ENCODE measurements at places on chromosomes 1 and 21.

DNA sequence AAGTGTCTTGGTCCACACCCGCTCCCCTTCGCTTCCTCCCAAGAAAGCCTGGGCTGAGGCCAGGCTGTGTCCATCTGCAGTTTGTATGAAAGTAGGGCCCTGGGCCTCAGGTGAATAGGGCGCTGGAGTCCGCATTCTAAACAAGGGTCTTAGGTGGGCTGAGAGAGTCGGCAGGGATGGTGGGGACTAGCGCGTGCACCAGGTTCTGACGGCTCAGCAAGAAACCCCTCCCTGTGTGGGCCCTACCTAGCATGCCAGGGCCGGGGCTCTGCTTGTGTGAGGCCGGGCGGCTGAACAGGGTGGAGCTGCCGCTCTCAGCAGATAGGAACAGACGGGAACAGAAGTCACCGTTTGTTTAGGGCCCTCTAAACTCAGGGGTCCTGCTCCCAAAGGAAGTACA lies 1.7 kb downstream of the ACTRT2 start:
- no peak for DNase-seq

DNA sequence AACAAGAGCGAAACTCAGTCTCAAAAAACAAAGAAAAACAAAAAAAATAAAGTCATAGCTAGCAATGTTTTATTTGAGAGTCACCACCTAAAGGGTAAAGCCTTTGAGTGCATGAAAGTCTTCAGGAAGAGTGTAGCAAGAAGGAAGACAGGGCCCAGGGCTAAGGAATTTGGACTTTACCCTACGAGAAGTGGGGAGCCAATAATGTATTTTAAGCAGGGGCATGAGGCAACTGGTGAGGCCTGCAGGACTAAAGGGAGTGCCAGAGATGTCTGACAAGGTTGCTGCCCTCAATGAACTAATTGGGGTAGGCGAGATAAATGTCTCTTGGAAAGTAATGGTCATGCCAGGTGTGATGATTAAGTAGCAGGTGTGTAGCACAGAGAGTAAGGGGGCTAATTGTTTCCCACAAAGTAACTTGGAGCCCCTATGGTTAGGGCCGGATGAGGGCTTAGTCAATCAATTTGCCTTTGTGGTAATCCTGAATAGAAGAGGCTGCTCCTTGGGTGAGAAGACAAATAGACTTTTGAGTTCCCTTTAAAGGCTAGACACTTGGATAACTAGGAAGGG lies 31.6 kb upstream of the CACNA1E start:
- no peak for DNase-seq

GRCh38 chr1:208101661-208102431 lies 142.3 kb downstream of the PLXNA2 start:
- DNase-seq: no peak

DNA sequence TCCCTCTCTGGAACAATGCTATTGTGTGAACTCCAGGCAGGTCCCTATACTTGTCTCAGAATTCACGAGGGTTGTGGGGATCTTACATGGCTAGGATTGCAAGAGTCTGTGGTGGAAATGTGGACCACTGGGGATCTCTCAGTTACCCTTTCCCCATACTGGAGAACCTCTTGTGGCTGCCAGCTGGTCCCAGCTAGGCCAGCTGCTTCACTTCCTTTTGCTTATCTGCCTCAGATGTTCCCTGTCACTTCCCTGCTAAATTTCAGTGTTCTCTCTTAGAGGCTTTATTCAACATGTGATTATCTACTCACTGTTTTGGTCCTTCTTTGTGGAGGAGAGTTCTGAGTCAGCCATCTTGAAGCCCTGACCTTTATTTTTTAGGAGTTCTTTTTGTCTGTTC lies 75.9 kb upstream of the SAMD13 start:
- no peak for DNase-seq

DNA sequence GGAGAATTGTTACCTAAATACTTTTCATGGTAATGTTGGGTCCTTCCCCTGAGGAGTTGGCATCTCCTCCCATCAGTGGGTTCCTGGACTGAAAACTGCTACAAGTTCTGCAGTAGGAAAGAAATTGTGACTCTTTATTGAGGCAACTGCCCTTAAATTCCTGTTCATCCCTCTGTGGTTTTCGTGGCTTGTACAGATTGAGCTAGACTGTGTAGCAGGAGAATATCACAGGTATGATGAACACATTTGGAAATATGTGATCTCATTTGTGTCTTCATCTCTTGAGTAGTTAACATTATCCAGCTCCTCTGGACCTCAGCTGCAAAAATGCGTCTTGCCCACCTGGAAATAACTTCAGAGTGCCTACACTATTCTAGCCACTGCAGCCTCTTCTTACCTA lies 390.6 kb downstream of the PTPRC start:
- no peak for DNase-seq

DNA sequence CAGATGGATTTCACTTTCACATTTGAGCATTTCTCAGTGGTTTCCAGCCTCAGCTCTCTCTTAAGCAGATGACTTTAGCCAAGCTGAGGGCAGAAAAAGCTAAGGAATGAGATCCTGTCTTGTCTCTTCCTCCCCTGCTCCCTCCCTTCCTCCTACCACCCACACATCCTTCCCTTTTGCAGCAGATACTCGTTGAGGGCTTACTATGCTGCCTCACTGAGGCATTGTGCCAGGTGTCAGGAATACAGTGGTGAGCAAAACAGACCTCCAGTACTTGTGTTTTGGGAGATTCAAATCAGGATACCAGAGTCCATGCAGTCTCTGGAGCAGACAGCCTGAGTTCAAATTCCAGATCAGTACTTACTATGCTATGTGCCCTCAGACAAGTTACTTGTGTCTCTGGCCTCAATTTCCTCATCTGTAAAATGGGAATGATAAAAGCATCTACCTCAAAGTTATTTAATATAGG lies 43.2 kb downstream of the KIF26B start:
- DNase-seq: no peak

DNA sequence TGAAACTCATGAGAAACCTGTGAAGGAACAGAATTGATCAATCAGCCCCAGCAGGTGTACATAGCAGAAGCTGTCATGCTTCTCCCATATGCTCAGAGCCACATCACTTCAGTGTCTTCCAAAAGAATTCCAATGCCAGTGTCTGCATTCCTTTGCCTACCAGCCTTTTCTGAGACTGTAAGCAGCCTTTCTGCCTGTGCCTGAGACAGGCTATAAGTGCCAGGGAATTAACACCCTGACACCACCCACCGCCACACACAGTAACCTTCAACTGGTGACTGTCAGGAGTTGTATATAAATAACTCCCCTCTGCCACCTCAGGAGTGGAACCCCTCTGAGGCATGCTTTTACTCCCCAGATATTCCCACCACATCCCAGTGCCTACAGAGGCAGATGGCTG lies 38.1 kb upstream of the SLAMF9 start:
- no peak for DNase-seq

GRCh38 chr1:30605441-30605920 lies 117.9 kb downstream of the MATN1 start:
- no peak for DNase-seq

DNA sequence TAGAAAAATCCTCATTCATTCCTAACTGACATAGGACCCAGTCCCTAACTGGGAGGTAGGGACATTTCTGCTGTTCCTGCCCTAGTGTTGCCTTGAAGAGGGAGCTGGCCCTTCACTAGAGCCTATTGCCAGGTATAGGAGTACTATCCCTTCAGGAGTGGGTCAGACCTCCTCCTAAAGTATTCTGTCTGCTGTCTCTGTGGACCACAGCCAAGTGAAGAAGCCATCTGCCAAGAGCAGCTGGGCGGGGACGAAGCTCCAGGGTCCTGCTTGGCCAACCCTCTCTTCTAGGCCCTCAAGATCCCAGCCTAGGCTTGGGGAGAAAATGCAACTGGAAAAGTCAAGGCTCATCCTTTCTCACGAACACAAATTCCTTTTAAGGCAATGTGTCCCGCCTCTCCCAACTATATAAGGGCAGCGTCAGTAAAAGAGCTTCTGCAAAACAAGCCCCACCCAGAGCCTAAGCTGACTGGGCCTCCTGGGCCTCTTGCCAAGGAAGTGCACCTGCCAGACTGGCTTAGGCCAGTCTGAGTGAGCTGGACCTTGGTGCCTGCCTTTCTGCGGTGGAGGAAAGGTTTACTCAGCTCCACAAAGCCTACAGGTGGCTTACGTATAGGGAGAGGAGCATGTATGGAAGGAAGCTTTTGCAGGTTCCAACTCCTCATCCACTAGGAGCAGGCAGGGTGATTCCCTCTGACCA lies 638 bp upstream of the TUFT1 start:
- DNase-seq: no peak

GRCh38 chr1:81329041-81329440 lies 471.7 kb upstream of the ADGRL2 start:
- no peak for DNase-seq

- DNase-seq: no peak
These were observed 425.5 kb downstream of the NUF2 start for GRCh38 chr1:163747261-163747660.

GRCh38 chr21:31879241-31879650 lies 6.4 kb downstream of the HUNK start:
- DNase-seq: no peak

DNA sequence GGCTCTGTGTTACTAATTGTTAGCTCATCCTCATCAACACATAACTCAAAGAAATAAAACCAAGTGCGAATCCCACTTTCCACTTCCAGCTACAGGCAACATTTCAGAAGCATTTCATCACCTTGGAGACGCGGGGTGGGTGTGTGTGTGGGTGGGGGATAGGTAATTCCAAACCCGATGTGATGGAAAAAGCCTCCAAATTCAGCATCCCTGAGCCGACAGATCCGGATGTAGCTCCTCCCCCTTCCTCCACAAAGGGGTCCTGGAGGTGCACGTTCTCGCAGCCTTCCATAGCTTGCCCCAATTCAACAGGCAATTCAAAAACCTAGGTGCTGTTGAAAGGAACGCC lies 486 bp downstream of the HSPA13 start:
- DNase-seq: peak; percentile 19

GRCh38 chr1:29753771-29754572 lies 517.6 kb downstream of the PTPRU start:
- DNase-seq: no peak

DNA sequence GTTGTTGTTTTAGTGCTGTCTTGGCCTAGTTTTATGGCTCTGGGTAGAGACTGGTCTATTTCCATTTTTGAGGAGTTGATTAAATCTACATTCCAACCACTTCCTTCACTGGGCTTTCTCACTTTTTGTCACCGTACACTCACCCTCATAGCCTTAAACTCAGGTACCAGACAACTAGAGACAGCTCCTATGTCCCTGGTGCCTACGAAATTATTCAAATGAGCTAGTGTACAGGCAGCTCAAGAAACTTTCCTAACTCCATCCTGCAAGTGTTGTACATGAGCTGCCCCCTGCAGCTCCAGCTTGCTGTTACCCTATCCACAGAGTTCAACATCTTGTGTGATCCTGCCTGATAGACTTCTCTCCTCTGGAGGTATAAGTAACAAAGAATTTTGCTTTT lies 704.8 kb upstream of the RGS18 start:
- DNase-seq: no peak

DNA sequence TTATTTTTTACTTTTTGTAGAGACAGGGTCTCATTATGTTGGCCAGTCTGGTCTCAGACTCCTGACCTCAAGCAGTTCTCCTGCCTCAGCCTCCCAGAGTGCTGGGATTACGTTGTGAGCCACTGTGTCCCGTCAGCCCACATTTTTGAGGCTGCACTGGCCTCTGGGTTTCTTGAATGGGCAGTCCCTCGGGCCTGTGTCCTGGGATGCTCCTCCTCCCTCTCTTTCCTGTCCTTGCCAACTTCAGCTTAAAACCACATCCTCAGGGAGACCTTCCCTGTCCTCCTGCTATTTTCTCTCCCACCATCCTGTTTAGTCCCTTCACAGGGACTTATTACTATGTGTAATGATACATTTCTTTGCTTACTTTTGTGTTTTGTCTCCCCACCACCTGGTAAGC lies 31.4 kb upstream of the LYST start:
- no peak for DNase-seq

DNA sequence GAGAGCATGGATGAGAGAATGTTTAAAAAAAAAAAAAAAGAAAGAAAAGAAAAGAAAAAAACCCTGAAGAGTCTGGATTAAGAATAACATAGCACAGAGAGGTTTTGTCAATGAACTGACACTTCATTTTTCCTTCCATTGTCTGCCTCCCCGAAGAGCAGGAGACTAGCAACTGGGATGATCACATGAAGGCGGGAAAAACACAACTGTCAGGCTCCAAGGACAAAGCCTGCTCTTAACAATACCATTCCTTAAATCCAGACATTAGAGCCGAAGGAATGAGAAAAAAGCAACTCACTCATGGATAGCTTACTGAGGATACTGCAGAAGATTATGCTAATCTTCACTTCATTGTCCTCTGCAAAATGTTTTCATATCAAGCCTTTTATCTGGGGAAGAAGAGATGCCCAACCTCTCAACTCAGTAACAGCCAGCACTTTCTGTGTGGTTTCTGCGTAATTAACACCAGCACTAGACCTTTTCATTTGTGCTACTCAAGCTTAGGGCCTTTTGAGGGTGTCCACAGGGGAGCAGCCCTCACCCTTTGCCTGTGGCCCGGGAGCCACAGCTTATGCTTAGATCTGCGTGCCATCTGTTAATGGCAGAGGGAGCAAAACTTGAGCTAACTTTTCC lies 182.3 kb downstream of the BARHL2 start:
- no peak for DNase-seq

- DNase-seq: no peak
These were observed 340.2 kb downstream of the SMYD3 start for GRCh38 chr1:246166841-246167240.

- no peak for DNase-seq
These were observed 10.5 kb upstream of the ARF1 start for GRCh38 chr1:228071839-228072657.

- DNase-seq: no peak
These were observed 124.0 kb downstream of the SIPA1L2 start for GRCh38 chr1:232505884-232506283.

DNA sequence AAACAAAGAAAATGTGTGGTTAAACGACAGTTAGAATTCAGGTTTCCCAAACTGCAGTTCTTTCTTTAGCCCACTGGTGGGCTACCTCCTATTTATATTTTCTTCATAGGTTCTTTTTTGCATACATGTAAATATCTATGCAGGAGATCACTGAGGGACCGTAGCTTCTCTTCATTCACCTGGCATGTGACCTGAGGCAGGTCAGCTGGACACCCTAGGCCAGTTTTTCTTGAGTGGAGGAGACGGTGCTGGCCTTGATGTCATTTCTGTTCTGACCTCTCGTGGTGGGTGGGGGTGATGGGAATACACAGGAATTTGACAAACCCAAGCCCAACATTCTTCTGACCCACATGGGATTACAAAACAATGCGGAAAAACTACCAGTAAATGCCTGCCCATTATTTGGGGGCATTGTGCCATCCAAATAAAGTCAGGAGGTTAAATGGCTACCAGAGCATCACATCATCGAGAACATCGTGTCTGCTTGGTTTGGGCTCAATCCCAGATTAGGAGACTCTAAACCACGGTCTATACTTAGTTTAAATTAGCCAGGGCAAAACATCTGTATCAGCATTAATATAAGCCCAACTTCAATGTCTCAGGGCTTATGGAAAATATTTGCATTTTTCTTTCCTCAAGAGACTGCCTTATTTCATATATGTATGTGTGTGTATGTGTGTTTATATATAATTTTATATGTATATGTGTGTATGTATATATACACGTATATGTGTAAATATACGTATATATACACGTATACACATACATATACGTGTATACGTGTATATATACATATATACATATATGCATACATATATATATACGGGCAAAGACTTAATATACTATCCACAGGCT lies 7.4 kb upstream of the IRF2BP2 start:
- DNase-seq: no peak

Measured in stimulated activated CD8-positive, alpha-beta memory T cell treated with anti-CD3 and anti-CD28 coated beads, Interleukin-4, amount 100 ng/mL, for 4 hours (primary cell).